ENCODE measurements at places on chromosomes 3 and 15.

DNA sequence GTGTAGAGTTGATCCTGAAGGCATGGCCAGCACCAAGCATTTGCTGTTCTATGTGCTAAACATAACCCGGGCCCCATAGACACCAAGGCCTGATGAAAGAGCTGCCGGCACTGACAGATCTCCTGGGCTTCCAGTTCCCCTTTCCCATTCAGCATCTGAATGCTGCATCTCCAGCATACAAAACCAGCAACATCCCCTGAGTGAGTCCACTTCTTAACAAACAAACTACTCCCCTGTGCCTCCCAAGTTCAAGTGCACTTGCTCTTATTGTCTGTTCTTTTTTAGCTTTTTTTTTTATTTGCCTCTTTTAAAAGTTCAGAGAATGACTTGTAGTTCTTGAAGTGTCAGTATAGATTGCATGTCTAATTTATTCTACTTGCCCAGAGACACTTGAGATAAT lies 156.0 kb downstream of the EDEM1 start:
- no peak for DNase-seq

- no peak for DNase-seq
Observed at GRCh38 chr3:123067689-123068600, 1.1 kb downstream of the PDIA5 start.

DNA sequence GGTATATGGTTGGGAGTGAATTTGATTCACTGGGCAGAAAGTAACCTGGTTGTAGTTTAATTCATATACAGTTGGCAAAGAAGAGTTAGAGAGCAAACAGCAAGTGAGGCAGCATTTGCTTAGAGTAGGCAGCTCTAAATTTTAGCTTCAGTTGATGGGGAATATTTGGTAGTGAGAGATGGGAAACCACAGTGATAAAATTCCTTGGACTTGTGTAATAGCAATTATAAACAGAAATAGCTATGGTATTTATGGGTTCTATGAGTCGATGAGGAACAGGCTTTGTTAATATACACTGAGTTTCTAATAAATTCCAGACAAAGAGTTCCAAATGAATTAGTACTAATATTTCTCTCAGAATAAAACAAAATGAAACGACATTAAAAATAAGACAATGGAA lies 894.0 kb downstream of the ROBO2 start:
- DNase-seq, result no peak

DNA sequence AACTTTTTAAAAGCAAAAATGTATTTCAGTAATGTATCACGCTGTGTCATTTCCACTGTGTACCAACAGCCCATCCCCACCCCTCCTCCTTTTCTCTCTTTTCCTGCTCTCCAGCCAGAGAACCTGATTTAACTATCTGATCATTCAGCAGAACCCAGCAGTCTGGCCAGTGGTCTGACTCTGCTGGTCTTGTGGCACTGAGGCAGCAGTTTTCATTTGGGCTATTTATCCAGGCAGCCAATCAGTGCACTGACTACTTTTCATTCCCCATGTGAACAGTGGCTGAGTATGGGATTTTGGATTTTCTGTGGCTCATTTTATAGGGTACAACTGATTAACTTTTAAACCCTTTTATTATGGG lies 56.3 kb downstream of the GPR171 start:
- no peak for DNase-seq

GRCh38 chr3:48966367-48966766 lies 23.7 kb upstream of the P4HTM start:
- DNase-seq, result no peak

- peak; percentile 88 for DNase-seq
Observed at GRCh38 chr3:186365202-186365974, 3.4 kb upstream of the DGKG start.

DNA sequence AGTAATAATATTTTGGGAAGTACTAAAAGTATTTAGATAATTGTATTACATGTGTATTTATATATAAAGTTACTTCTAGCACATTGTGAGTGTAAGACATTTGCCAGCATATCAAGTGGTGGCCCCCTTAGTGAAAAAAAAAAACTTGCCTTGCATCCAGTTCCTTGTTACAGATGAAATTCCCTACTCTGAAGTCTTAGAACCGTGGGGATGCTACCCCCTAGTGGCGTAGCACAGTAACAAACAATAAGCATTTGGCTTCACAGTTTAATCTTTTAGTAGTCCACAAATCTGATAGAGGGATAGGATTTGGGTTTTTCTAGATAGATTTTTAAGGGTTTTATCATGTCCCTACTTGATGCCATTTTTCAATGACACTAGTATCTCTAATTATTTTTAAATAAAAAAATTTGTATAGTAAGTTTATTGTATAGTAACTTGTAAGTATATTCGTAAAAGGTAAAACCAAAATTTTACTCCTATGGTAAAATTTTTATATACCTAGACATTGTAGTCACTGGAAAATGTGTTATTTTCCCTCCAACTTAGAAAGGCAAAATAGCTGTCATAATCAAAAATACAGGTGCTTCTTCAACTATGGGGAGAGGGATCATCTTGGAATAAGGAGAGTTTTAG lies 14.3 kb downstream of the SMC4 start:
- DNase-seq, result peak; percentile 24

GRCh38 chr3:126262227-126262626 lies 81.8 kb upstream of the ALDH1L1 start:
- no peak for DNase-seq

- no peak for DNase-seq
Observed at GRCh38 chr15:81930582-81931369, 115.0 kb downstream of the MEX3B start.

DNA sequence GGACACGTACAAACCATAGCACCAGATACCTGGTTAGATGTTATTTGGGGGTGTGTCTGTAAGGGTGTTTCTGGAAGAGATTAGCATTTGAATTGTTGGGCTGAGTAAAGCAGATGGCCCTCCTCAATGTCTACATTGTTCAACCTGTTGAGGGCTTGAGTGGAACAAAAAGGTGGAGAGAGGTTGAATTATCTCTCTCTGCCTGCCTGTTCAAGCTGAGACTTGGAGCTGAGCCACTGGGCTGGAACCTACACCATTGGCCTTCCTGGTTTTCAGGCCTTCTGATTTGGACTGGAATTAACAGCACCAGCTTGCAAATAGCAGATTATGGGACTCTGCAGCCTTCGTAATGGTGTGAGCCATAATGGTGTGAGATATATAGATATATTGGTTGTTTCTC lies 71.3 kb upstream of the CORO2B start:
- DNase-seq, result no peak
